MM.1S (cell line): ENCODE measurements at places on chromosomes 5 and 9.

DNA sequence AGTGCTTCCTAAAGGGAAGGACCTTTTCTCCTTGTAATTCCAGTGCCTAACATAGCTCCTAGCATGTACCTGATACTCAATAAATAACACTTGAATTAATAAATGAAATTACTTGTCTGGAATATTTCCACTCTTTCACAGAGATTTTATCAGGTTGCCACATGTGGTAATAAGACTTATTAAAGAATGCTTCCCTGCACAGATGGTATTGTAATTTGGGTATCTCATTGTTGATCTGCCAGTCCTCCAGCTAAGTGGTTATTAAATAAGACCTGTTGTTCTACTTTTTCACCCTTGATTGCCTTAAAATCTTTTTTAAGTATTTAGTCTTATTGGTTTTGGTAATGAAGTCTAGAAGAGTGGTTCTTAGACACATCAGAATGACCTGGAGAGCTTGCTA is 28.1 kb upstream of the CETN3 start:
- DNase-seq = no peak

GRCh38 chr5:155052532-155052931 is 39.0 kb downstream of the KIF4B start:
- no peak for DNase-seq

DNA sequence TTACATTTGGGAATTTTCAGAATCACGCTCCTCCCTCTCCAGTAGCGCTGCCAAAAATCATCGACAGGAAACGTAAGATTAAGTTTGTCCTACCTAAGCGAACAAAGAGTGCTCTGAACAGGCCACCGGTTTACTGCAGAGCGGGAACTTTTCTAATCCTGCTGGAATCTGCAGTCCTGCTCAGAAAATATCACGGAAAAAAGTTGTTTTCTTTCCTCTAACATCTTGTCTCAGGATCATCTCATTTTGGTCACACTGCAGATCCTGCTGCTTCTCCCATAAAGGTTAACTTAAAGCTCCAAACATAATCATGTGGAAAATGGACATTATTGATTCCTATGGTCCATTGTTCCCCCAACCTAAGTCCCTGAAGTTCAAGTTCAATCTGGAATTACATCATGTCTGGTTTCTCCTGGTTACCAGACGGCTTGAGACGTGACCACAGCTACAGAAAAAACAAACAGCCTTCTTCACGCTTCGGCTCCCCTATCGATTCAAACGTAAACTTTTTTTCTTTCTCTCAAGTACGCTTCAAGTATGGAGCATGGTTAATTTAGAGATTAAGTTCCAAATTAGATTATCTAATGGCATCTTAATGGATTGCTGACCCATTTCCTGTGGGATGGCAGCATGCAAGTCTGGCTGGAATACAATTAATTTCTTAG is 217.6 kb downstream of the NFIB start:
- no peak for DNase-seq

GRCh38 chr5:172473427-172473826 is 19.1 kb upstream of the SH3PXD2B start:
- DNase-seq = no peak

- DNase-seq = no peak
Observed at GRCh38 chr5:175443514-175444059, 395 bp downstream of the DRD1 start.

GRCh38 chr9:131238402-131239021 is 37.8 kb downstream of the FAM78A start:
- peak; percentile 83 for DNase-seq

- DNase-seq = no peak
Observed at GRCh38 chr9:79883073-79883645, 311.4 kb downstream of the TLE4 start.

DNA sequence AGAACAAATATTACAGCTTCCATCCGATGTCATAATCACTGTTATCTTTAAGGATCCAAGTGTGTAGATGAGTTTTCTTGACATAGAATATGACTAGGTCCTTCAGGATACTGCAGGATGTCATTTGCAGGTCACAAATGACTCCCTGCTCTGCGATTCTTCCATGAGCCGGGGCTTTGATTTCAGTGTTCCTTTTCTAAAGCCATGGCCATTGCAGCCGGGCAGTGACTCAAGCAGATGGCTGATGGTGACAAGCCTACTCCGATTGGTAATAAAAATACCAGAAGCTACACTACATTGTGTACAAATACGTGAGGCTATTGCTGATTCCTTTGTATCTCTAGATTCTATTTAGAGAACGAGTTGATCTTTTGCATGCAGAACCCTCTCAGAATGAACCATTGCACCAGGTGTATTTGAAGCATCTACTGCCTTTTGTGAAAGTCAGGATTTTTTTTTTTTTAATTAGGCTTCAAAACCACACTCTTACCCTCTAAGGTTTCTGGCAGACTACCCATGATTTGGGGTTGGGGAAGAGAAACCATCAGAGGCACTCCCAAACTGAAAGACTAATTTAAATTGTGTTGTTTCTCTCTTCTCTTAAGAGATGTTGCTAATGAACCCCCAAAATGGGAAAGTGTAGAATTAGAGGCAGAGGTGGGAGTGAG is 271.0 kb upstream of the ADRA1B start:
- peak; percentile 81 for DNase-seq

DNA sequence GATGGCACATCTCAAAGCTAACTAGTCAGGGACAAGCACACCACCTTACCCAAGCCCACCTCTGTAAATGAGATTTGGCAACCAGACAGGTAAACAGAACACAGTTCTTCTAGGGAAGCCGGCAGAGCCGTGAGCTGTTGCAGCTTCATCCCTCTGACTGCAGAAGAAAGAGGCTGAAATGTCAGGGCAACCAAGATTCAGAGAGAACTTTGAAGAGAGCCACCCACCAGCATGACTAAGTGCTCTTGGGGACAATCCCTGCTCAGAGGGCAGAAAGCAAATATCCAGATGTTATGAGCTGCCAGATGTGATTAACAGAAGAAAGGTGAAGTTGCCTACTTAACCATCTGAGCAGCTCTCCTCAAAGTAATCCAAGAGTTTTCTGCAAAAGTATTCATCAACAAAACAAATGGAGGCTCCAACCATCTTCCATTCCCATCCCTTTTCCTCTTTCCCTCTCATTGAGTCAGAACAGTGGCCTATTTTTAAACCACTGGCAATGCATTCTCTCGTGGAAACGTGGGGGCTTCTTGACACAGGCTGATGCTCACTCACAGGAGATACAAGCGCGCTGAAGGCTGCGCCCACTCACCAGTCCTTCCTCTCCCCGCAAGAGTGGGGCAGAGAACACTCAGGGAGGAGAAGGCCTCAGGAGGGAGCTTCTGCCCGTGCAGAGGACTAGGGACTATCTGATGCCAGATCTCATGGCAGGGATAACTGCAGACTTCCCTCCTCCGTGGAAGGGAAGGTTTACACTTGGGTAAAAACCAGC is 57.1 kb downstream of the SLIT3 start:
- no peak for DNase-seq

DNA sequence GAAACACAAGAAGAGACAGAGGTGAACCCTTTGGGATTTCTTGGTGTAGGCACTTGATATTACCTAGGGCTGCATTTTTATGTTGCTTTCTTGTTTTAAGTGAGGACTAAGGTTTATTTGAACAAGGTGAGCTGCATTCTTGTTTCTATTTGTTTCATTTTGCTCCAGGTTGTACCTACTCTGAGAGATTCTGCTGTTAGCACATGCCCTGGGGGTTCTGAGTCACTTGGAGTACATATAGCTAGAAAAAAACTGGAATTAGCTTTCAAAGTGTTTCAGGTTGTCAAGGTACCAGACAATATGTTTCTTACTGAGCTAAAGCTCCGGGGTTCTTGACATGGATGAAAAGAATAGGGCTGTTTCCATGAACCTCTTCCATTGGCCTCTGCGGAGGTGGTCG is 299.4 kb downstream of the ICE1 start:
- no peak for DNase-seq

DNA sequence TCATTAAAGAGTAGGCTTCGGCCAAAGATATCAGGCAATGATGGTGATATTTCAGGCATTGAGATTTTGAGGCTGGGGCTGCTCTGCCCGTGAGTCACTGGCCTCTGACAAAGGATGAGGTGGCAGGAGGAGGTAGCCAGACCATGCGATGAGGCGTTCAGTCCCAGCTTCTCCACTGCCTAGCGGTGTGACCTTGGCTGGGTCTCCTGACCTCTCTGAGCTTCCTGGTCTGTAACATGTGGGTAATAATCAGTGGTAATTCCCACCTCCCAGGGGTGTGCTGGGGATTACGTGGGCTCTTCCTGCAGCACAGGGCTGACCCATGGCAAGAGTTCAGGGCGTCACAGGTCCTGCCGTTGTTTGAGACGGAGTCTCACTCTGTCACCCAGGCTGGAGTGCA is 73.2 kb upstream of the RAPGEF1 start:
- DNase-seq = no peak

- no peak for DNase-seq
Observed at GRCh38 chr5:171449426-171449825, 30.0 kb downstream of the FGF18 start.

DNA sequence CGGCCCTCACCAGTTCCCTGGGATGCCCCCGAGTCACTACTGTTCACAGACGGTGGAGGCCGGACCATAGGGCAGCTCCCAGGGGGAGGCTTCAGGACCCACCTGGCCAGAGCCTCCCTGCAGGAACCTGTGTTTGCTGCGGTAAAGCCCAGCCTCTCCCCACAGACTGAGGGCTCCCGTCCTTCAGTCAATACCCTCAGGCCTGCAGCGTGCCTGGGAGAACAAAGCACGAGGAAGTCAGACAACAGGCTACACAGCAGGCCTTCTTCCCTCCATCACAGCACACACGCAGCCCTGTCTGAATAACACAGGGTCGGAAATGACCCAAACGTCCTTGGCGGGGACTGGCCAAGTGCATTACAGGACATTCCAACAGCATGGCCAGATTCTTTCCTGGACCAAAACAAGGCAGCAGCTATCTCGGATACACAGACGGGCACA is 34.4 kb downstream of the COL23A1 start:
- DNase-seq = no peak

- DNase-seq = no peak
Observed at GRCh38 chr5:121399879-121400278, 451.8 kb upstream of the FTMT start.

DNA sequence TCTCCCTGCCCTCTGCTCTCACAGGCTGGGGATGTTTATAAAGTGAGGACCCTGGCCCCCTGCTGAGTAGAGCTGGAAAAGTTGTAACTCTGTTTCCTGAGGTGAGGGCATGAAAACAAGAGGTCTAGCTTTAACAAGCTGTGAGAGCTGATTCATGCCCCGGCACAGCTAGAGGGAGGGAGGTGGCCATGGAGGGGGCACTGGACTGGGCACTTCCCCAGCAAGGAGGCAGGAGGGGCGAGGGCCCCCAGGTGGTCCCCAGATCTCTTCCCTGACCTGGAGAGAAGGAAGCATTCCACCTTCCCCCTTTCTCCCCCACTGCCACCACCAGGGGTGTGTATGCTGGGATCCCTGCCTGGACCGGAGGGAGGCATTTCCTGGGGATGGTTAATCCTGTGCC is at the start of gene MSMP:
Gene MSMP, minus strand, starts transcription at position 13 of the 400 bp plus-strand sequence. CDS start 147 bp downstream, outside the sequence.
- DNase-seq = no peak

DNA sequence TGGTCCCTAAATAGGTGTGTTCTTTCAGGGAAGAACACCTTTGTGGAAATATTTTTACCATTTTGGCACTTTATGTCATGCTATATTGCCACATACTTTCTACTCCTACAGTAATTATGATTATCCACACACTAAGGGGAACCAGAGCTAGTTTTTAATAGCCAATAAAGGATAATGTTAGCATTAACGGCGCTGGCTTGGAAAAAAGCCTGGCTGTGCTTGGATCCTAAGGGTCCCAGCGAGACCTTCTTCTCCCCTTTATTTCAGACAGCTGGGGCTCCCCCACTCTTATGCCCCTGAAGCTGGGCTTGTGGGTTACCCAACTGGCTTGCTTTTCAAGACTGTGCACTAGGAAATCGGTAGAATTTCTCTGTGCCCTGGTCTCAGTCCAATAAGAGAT is 158.5 kb upstream of the NFIL3 start:
- no peak for DNase-seq

DNA sequence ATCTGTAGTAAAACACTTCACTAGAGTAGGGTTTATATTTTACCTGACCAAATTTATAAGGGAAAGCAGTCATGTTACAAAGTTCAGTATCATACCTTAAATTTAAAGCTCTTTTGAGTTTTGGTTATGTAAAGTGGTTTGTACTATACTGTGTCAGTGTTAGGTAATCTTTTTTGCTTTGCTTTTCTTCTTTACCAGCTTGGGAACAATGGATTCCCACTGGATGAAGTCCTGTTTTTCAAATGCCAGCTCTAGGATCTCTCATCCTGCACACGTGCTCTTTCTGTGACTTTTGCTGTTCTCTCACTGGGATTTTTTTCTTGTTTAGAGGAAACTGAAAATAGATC is 15.9 kb downstream of the CYSTM1 start:
- no peak for DNase-seq

DNA sequence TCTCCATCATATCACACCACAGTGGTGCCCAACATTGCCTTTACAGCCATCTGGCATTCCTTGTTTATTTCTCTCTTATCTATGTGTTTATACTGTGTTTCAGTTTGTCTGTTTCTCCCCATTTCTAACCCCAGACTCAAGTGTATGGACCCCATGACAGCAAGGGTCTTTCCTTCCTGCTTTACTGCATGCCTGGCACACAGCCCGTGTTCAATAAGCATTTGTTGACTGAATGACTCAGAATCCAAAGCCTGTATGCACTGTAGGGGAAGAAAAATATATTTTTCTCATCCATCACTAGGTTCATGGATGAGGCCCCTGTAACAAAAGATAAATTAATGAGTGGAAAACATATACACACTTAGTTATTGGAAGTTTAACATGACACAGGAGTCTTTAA is 190.8 kb upstream of the SEMA6A start:
- no peak for DNase-seq

DNA sequence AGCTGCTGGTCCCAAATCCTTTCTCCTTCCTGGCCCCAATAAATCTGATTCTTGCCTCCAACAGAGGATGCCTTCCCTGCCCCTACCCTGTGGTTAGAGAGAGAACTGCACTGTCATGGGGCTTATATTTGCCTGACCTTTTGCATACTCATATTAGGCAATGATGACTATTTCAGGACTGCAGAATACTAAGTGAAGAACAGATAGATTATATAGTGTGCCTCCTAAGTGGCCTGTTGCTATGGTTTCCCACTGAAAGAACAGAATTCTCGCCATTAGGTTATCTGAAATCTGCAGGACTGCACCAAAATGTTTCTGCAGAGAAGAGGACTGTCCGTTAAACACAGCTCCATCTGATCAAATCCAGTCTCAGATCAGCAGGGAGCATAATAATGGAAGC is 87.3 kb upstream of the CCNG1 start:
- no peak for DNase-seq

GRCh38 chr5:40754381-40755092 is 1.2 kb downstream of the TTC33 start:
- DNase-seq = peak; percentile 32

DNA sequence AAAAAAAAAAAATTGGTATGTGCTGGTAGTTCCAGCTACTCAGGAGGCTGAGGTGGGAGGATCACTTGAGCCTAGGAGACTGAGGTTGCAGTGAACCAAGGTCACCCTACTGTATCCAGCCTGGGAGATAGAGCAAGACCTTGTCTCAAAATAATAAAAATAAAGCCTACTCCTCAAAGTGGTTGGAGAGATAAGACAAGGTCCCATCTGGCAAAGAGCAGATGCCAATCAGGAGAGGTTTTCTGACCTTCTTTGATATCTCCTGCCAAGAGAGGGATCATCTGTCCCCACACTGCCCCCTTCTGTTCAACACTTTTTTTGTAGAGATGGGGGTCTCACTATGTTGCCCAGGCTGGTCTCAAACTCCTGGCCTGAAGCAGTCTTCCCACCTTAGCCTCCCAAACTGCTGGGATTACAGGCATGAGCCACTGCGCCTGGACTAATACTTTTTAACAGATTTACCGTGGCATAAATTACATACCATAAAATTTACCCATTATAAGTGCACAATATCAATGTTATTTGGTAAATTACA is 64.7 kb downstream of the SH3PXD2B start:
- DNase-seq = no peak
